ENCODE measurements at places on chromosomes 4 and X.

DNA sequence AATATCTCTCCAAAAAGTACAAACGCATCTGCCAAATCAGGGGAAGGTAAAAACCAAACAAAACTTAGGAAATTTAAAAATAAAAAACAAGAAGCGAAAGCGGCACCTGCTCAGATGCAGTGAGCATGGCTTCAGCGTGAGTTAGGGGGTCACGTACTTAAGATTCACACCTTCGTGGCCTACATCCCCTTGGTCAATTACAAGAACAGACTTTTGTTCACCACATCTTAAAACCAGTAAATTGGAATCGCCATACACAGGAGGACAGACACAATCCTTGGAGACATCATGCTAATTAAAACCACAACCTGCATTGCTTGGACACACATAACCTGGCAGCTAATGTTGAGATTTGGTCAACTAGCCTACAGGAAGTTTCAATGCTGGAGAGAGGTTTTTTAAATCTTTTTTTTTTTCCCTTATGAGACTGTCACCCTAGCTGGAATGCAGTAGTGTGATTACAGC is 12.5 kb upstream of the SEL1L3 start:
- DNase-seq, result no peak

DNA sequence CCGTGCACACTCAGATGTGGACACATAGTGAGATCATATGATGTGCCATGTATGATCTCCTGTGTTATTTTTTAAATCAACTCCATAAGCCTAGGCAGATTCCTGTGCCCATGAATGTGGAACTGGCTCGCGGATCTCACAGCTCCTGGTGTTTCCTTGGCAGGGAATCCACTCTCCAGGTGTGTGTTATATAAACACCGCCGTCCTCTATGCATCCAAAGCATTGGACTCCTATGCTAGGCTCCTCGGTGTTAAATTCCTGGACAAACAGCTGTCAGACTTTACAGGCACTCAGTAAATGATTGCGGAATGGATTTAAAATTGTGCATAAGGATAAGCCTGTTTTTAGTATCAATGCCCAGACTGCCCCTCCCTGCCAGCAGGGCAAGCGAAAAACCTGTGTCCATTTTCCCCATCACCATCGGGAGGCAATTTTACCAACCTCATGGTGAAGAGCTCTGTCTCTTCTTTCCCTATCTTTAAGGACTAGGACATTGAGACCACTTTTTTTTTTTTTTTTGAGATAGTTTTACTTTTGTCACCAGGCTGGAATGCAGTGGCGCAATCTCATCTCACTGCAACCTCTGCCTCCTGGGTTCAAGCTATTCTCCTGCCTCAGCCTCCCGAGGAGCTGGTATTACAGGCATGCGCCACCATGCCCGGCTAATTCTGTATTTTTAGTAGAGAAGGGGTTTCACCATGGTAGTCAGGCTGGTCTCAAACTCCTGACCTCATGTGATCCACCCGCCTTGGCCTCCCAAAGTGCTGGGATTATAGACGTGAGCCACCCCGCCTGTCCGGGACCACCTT is 23.6 kb upstream of the GPR78 start:
- no peak for DNase-seq

- DNase-seq, result no peak
These were observed 42.1 kb downstream of the TRIM61 start for GRCh38 chr4:164935363-164935762.

GRCh38 chrX:150202641-150203247 is 160.4 kb upstream of the MAMLD1 start:
- peak; percentile 21 for DNase-seq

DNA sequence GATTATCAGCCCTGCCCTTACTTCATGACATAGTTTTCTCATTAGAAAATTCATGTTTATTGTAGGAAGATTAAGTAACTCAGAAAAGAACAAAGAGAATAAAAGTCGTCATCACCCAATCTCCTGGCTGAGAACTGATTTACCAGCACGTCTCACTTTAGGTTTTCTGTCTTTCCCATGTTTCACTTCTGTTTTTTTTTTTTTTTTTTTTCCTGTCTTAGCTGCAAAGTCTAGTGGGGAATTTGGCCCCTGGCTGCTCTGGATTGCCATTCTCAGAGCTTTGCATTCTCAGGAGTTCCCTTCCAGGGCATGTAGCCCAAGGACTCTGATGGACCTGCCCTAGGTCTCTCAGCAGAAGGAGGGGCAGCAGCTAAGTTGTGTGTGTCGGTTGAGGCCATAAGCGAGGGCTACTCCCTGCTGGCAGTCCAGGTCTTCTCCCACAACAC is 57.8 kb downstream of the TMEM131L start:
- no peak for DNase-seq

DNA sequence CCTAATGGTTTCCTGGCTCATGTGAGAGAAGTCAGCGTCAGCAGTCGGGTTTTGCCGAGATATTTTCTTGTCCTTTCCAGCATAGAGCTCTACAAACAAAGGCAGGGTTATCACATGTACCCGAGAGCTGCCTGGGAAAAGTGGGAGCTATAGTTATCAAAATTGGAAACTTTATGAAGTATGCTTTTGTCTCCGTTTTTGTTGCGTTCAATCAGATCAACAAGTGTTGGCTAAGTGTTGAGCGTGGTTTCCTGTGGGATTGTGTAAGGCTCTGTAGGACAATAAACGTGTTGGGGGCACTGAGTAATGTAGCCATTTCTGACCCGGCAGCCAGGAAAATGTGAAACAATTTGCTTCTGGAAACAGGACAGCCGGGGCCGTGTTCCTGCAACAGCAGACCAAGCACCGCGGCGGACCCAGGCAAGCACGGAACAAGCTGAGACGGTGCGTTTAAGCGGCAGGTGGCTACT is at the start of gene BMX:
Gene BMX (plus strand): TSS at position 311 of the 470 bp plus-strand sequence. CDS start 7,547 bp downstream, outside the sequence.
- no peak for DNase-seq

- DNase-seq, result no peak
These were observed 24.9 kb upstream of the HUWE1 start for GRCh38 chrX:53711436-53711835.

DNA sequence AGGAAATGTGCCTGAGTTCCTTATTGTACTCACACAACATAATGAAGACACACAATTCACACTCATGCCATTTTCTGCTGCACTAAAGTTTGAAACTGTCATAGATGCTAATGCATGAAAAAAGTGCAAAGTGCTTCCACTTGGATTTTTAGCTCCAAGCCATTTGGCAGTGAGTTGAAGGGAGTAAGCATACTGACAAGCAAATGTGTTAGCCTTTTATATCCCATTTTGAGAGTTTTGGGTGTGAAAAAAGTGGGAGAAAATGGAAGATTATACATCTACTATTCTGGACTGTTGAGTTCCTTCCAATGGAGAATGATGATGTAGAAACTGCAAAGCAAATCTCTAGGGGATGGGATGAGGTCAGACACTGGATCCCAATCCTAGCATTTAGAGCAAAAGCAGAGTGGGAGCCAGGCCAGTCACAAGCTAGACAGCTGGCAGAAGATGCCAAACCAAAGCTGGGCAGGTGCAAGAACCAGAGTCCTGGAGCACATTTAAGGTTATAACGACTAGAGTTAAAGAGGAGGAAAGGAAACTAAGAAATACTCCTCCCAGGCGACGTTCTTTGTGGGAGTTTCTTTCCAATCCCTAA is 216.8 kb downstream of the FBXO8 start:
- DNase-seq, result no peak

DNA sequence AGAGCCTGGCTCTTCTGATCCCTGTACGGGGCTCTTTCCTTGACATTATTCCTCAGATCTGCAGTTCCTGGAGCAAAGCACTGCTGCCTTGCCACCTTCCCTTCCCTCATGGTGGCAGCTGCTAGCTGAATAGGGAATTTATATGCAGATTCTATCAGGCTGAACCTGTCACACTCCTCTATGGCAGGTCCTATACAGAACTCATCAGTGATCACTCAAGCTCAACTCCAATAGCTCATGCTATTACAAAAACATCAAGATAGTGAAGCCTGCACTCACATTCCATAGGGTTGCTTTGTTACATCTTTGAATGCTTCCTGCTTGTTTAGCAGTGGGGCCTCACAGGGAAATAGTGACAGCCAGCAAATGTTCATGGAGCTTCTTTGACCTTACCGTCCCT is 71.7 kb downstream of the SLC2A9 start:
- DNase-seq, result no peak

GRCh38 chr4:141413366-141413765 is 192.7 kb downstream of the ZNF330 start:
- no peak for DNase-seq

GRCh38 chr4:71210823-71211222 is 128.0 kb upstream of the SLC4A4 start:
- no peak for DNase-seq

DNA sequence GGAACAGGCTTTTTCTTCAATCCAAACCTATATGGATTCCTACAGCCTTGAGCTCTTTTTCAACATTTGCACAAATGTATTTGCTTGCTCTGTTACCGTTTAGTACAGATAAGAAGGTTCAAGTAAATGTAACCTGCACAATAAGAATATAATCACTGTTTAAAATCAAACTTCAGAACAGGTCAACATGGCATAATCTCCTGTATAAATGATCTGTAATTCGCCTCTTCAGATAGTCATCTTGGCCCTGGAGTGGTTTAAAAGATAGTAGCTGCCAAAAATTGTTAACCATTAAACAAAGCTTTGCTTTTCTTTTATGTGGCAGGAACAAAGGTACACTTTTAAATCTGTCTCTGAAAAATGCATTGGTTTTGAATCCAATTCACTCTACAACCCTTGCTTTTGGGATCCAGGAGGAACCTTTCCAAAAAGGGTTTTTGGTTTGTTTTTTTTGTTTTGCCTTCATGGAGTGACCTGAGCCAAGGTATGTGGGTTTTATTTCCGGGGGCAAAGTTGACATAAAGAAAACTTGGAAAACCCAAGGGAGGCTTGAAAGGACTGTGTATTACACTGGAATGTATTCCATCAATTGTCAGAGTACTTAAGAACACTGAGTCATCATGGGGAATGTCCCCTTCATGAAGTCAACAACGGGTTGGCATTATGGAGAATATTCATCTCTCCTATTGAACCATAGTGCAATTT is 210.4 kb upstream of the HCCS start:
- DNase-seq, result no peak

- DNase-seq, result no peak
These were observed 43.1 kb upstream of the BOD1L1 start for GRCh38 chr4:13670456-13671160.

GRCh38 chrX:19855700-19856381 is 31.6 kb downstream of the SH3KBP1 start:
- no peak for DNase-seq

- no peak for DNase-seq
These were observed 7.8 kb downstream of the MSMO1 start for GRCh38 chr4:165335163-165335703.

DNA sequence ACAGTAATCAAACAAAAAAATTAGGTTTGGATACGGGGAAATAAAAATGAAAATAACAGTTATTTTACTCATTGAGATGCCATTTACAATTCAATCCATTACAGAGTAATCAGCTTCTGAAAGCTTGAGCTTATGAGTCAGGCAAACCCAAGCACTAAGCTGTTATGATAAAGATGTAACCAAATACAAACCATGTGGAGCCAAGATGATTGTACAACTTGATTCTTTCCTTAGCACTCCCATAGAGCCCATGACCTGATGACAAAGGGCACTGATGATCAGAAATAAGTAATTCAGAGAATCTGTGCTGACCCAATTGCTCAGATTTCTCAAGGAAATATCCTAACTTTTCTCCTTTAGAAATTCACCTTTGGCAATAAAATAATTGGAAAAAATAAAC is 40.5 kb upstream of the PRKG2 start:
- no peak for DNase-seq

DNA sequence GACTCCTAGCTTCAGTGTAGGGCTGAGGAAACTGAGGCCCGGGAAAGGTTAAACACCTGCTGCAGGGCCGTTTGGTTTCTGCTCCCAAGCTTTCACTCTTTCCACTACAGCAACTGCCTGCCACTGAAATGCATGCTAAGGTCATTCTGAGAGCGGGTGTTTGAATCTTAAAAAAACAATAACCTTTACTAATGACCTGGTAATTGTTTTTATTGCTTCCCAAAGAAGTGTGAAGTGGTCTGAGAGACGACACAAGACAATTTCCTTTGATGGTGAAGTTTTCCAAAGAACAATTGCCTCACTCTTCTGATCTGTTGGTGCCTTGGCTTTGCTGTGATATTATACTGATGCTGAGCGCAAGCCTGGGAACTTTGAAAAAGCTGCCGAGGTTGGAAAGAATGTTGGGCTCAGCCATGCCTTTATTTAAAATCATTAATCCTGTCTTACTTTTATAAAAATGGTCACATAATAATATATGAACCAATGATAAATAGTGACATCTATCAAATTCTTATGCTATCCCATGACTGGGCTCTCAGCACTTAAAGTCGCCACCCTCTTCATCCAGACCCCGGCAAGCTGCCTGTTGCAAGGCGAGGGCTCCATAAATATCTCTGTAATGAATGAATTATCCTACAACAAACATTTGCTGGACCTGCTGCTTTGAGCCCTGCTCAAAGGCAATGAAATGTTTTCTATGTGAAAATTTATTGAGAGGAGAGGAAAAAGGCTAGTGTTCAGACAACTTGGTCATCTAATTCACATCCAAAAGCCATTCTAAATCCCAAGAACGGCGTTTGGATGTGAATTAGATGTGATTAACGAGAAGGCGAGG is 67.8 kb upstream of the SOD3 start:
- no peak for DNase-seq

DNA sequence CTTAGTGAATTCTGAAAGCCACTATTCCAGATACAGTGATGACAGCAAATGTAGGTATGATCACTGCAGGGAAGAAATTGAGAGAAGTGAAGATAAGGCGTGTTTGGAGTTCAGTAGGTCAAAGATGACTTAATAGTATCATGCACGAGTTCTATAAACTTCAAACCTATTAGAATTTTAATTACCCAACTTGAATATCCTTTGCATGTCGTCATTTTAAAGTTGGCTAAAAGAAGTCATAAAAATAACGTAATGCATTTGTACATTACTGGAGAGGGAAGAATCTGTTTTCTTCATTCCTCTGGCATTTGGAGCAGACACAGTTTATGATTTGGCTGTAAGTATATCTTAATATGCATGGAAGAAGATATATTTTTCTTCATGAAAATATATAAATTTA is 68.6 kb upstream of the MXRA5 start:
- DNase-seq, result no peak

DNA sequence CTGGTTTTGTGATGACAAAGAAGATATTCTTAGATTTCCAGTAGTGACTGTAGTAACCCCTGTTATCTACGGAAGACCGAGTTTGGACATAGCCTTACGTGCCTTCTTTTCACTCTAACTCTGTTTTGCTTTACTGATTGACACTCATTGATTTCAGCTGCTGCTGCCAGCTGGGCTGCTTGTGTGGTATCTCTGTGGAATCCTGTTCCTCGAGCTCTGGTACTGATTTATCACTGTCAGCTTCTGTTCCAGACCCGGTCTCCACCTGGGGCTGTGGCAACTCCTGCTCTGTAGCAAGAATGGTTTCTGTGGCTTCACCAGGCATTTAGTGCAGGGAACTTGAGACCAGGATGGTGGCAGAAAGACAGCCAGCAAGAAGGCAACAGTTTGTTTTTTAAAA is 24.6 kb upstream of the LAP3 start:
- DNase-seq, result no peak

DNA sequence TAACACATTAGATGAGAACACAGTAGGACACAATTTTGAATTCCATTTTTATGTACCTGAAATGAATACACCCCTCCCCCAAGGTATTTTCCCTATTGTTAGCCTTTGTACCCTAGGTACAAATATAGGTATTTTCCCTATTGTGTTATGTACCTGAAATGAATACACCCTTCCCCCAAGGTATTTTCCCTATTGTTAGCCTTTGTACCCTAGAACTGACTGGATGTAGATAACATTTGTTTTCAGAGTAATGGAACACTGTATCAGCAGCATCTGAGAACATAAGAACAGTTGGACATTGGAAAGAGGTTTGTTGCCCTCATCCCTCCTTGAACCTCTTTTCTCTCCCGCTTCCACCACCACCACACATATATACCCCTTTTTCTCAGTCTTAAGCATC is 37.6 kb downstream of the YIPF6 start:
- no peak for DNase-seq
